Endothelial cell (in vitro differentiated cells): ENCODE measurements at places on chromosomes 5 and 9. TPM values are rescaled to one million over a fixed set of nuclear protein-coding genes. Genes with fewer than 3 reads are reported as not detected.

HSD17B3 gene
- not detected for total RNA-seq

DNA sequence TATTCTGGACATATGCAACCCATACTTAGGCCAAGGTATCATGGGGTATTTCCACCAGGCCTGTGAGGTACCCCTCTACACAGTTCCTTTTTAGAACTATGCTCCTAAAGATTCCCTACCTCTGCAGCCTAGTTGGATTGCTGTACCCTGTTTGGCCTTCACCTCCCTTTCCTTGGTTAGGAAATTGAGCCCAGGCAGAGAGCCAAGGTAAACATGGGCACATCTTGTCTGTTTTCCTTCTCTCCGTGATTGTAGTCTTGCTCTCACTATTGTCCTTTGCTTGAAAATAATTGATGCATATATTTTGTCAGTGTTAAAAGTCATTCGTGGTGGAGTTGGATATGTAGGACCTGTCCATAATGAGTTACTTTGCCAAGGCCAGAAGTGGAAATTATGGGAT is 26.7 kb downstream of the BDP1 start:
- no peak overlapping the region for H3K27ac ChIP-seq
- no peak overlapping the region for H3K4me3 ChIP-seq
- DNase-seq: no peak
- no peaks in the 10 kb centered on the region for H3K27me3 ChIP-seq

GRCh38 chr5:123199527-123199926 is 110.5 kb downstream of the PRDM6 start:
- no peaks in the 10 kb centered on the region for H3K36me3 ChIP-seq
- DNase-seq: no peak

- no peak overlapping the region for H3K4me3 ChIP-seq
- no peak for DNase-seq
- no peak overlapping the region for H3K27ac ChIP-seq
- peaks cover 5% of the 10 kb centered on the region for H3K27me3 ChIP-seq
- H3K4me1 ChIP-seq: peaks cover 14% of the 10 kb centered on the region
These were observed 19.1 kb upstream of the RALGDS start for GRCh38 chr9:133140174-133140505.

GRCh38 chr5:139705191-139705590 is 57.0 kb downstream of the CXXC5 start:
- H3K27me3 ChIP-seq: peaks cover 20% of the 10 kb centered on the region
- peaks cover 4% of the 10 kb centered on the region for H3K36me3 ChIP-seq
- peaks cover 38% of the 10 kb centered on the region for H3K4me1 ChIP-seq
- H3K4me3 ChIP-seq: no peak overlapping the region
- no peak for DNase-seq
